ENCODE measurements at places on chromosomes 6 and 20.
A peak's percentile ranks its signal among the peaks of the same experiment; 100 is the strongest.

DNA sequence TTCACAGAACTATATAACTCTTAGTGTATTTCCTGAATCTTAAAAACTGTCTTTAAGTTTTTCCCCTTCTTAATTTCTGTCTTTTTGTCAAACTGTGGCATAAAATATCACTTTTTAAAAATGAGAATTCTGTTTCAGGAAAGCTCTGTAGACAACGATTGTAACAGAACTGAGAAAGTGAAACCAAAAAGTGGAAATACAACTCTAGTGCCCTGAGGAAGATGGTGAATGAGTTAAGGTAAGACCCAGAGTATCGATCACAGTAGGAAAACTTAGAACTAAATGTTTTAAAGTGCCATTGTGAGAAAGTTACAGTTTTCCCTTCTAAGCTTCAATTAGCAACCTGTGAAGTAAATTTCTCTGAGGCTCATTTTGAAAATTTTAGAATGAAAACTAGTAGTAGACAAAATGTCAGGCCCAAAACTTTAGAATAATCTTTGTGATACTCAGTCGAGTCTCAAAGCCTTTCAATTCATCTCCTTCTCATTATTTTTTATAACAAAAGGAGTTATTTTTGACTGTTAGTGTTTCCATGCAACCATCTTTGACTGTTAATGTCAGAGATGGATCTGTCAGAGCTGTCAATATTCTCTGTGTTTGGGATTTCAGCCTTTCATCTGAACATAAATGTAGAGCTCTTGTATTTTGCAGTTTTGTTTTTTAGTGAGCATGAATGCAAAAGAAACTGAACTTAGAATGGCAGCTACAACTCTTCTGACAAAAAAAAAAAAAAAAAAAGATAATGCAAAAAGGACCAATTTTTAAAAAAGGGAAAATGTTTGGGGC, 19.0 kb upstream of the TRDN start:
- H3K27me3 ChIP-seq = no peaks in the 10 kb centered on the region
- H3K27ac ChIP-seq = no peak overlapping the region
- H3K36me3 ChIP-seq = no peaks in the 10 kb centered on the region
- peak overlapping the region; percentile 18 for H3K4me3 ChIP-seq

DNA sequence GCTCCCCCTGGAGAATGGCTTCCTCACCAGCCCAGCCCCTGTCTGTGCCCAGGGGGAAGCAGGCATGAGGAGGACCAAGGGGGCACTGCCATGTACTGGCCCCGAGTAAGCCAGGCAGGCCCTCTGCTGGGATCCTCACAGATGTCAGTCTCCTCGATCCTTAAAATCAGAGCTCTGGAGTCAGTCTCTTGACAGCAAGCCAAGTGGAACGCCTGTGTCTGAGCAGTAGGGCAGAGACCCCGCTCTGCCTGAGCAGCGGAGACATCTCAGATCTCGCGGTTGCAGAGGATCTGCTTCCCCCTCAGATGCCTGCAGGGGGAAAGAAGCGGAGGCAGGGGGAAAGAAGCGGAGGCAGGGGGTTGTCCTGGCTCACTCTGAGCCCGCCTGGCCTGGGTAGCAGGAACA, 92.6 kb downstream of the SNX5 start:
- DNase-seq = peak; percentile 48
- no peaks in the 10 kb centered on the region for H3K27me3 ChIP-seq
- no peaks in the 10 kb centered on the region for H3K36me3 ChIP-seq
- peak overlapping the region; percentile 47 for H3K27ac ChIP-seq

GRCh38 chr6:118660218-118660569, 8.8 kb upstream of the CEP85L start:
- DNase-seq = no peak
- peak overlapping the region; percentile 41 for H3K27ac ChIP-seq
- peaks cover 8% of the 10 kb centered on the region for H3K4me1 ChIP-seq
- no peaks in the 10 kb centered on the region for H3K36me3 ChIP-seq
- H3K27me3 ChIP-seq = no peaks in the 10 kb centered on the region

DNA sequence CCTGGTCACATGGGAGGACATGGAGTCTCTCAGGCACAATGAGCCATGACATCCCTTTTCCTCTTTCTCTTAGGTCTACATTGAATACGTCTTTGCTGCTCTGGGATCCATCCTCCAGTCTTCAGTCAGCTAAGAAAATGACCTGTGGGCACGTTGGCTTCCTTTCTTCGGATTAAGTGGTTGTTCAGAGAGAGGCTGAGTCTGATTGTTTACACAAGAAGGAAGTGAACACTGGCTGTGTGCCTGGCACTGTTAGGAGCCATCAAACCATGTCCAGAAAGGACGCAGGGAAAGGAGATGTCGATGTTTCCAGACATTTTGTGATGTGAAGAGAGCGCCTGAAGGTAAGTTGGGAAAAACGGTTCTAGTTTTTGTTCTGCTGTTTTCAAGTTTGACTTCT, 309.9 kb upstream of the CDYL start:
- H3K36me3 ChIP-seq = no peaks in the 10 kb centered on the region
- H3K27ac ChIP-seq = no peak overlapping the region
- no peaks in the 10 kb centered on the region for H3K27me3 ChIP-seq

DNA sequence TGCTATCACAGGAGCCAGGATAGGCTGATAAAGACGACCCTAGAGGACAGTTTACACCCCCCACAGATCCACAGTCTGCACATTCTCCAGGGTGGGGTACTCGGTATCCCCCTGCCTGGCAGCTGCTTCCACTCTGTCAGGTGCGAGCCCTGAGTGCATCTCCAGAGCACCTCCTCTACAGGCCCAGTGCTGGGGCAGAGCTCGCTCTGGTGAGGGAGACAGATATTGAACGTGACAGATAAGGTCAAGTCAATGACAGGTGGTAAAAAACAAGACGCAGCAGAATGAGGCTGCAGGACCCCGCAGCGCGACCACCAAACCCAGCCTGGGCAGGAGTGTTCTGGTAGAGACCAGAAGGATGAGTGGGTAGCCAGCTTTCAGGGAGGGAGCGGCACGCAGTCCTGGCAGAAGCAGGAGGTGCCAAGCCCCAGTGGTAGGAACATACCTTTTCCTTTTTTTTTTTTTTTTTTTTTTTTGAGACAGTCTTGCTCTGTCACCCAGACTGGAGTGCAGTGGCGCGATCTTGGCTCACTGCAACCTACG, 12.4 kb upstream of the MYL9 start:
- no peaks in the 10 kb centered on the region for H3K4me1 ChIP-seq
- H3K27ac ChIP-seq = no peak overlapping the region

GRCh38 chr6:159214281-159214680, 45.1 kb downstream of the FNDC1 start:
- DNase-seq = no peak
- H3K27me3 ChIP-seq = no peaks in the 10 kb centered on the region
- no peaks in the 10 kb centered on the region for H3K36me3 ChIP-seq
- no peaks in the 10 kb centered on the region for H3K4me1 ChIP-seq
- no peak overlapping the region for H3K4me3 ChIP-seq
- H3K27ac ChIP-seq = no peak overlapping the region

- peak overlapping the region; percentile 85 for H3K27ac ChIP-seq
- H3K4me3 ChIP-seq = peak overlapping the region; percentile 92
- no peaks in the 10 kb centered on the region for H3K27me3 ChIP-seq
- DNase-seq = no peak
- peaks cover 27% of the 10 kb centered on the region for H3K4me1 ChIP-seq
Observed at GRCh38 chr6:158999154-158999665, 792 bp downstream of the RSPH3 start.

GRCh38 chr6:27388293-27389197, at the start of gene ZNF391:
Gene ZNF391 (plus strand): TSS chr6:27388759. CDS start chr6:27400371, 11,612 bp downstream.
- H3K4me1 ChIP-seq = peaks cover 15% of the 10 kb centered on the region
- peak within 1 kb of the TSS; percentile 72 for H3K4me3 ChIP-seq
- peak within 1 kb of the TSS; percentile 1 for H3K27ac ChIP-seq
- H3K36me3 ChIP-seq = no peaks in the 10 kb centered on the region
- DNase-seq = peak; percentile 73
- H3K27me3 ChIP-seq = no peaks in the 10 kb centered on the region

GRCh38 chr6:121652726-121653623, 217.5 kb downstream of the GJA1 start:
- peak overlapping the region; percentile 23 for H3K27ac ChIP-seq
- H3K36me3 ChIP-seq = no peaks in the 10 kb centered on the region
- H3K27me3 ChIP-seq = no peaks in the 10 kb centered on the region
- H3K4me3 ChIP-seq = no peak overlapping the region

DNA sequence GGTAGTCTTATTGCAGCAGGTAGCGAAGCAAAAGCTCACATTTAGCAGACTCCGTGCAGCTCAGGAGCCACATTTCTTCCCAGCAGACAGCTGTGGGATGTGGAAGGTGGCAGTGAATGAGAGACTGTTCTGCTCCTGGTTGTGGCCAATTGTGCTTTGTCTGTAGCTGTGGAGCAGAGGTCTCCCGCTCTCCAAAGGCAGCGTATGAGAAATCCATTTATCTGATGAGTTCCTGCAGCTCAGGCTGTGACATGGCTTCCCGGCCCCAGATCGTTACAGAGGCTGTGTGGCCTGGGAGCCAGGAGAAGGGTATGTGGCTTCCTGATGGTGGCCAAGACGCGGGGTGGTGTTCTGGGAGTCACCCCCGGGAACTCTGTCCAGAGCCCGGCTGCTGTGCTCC, 64.5 kb upstream of the KIF16B start:
- no peak overlapping the region for H3K4me3 ChIP-seq
- DNase-seq = no peak
- H3K27ac ChIP-seq = no peak overlapping the region

DNA sequence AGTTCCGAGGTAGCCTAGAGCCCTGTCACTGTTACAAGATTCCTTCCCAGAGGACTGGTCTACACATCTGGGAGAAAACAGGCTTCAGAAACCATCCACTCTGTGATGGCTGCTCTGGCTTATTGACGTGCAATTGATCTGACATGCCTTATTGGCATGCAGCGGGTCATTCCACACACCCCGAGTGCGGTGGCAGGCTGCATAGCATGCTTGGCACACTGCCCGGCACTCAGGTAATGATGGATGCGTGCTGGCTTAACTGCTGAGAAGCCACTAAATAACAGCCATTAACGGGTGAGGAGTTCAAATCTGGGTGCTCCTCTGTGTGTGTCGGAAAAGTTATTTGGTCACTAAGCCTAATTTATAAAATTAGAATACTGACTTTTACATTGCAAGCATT, 67.9 kb upstream of the CDH4 start:
- no peak for DNase-seq
- H3K4me3 ChIP-seq = no peak overlapping the region
- H3K27ac ChIP-seq = no peak overlapping the region
- no peaks in the 10 kb centered on the region for H3K4me1 ChIP-seq
- H3K36me3 ChIP-seq = no peaks in the 10 kb centered on the region
- H3K27me3 ChIP-seq = peaks cover 34% of the 10 kb centered on the region

DNA sequence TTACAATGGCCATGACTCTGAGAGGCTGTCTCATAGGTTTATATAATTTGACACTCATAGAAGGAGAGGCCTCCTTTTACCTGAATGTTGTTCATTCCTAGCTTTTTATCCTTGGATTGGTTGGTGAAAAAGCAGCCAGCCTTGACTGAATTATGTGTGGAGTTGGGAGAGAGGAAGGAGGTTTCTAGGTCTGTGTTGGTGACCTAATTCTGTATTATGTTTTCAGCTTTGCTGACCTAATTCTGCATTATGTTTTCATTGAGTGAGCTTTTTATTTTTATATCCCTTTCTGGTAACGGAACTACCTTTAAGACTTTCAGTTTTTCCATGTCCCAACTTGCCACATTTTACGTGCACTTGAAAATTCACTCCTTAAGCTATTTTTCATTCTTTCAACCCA, 59.1 kb upstream of the RNF144B start:
- peak overlapping the region; percentile 56 for H3K27ac ChIP-seq
- no peaks in the 10 kb centered on the region for H3K27me3 ChIP-seq
- H3K36me3 ChIP-seq = no peaks in the 10 kb centered on the region
- no peak for DNase-seq
- H3K4me1 ChIP-seq = peaks cover 30% of the 10 kb centered on the region

DNA sequence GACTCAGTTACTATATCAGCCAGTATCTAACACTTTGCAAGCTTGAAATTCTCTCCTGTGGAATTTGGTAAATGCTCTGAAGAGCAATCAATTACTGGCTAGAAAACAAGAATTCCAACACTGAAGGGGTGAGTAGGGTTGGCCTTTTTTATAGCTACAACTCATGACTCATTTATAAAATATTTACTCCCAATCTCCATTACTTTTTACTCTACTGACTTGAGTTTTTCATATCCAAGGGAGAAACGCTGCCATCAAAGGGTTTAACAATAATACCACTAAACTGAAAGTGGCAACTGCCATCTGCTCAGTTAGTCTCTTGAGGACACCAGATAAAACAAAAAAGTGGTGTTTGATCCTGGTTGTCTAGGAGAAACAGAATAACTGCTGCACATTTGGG, 203.1 kb downstream of the UBE3D start:
- no peak overlapping the region for H3K4me3 ChIP-seq
- no peaks in the 10 kb centered on the region for H3K27me3 ChIP-seq
- no peaks in the 10 kb centered on the region for H3K4me1 ChIP-seq
- H3K27ac ChIP-seq = no peak overlapping the region

GRCh38 chr6:74611220-74611619, 594.6 kb downstream of the COL12A1 start:
- no peaks in the 10 kb centered on the region for H3K27me3 ChIP-seq
- no peak for DNase-seq
- no peaks in the 10 kb centered on the region for H3K36me3 ChIP-seq
- H3K27ac ChIP-seq = no peak overlapping the region
- no peaks in the 10 kb centered on the region for H3K4me1 ChIP-seq
- no peak overlapping the region for H3K4me3 ChIP-seq

DNA sequence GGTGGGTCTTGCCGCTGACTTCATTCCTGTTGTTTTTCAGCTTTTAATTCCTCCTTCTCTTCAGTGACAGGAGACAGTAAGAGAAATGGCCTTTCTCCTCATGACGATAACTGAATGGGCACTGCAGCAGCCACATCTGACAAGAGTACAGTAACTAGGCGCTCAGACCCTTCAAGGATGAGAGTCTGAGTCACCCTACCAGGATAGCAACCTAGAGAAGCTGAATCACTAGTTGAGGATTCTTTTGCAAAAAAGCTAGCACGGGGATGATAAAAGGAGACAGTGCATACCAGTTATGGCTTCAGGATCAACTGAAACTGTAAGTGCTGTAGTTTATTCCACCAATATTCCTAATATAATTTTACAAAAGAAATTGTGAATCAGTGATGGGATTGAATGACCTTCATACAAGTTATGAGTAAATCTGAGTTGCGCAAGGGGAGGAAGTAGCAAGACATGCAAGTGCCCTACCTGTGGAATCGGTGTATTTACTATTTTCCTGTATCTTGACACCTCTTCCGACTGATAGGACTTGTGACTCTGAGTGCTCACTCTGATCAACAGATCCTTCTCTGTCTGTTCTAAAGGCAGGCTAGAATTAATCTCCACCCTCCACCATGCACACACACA, 161.8 kb upstream of the GRIK2 start:
- H3K27me3 ChIP-seq = no peaks in the 10 kb centered on the region
- H3K27ac ChIP-seq = no peak overlapping the region
- H3K36me3 ChIP-seq = no peaks in the 10 kb centered on the region
- no peak overlapping the region for H3K4me3 ChIP-seq
- DNase-seq = no peak

GRCh38 chr6:109073344-109074132, 21.1 kb downstream of the SESN1 start:
- DNase-seq = no peak
- H3K4me1 ChIP-seq = peaks cover 27% of the 10 kb centered on the region
- no peaks in the 10 kb centered on the region for H3K27me3 ChIP-seq
- H3K27ac ChIP-seq = no peak overlapping the region
- no peak overlapping the region for H3K4me3 ChIP-seq

DNA sequence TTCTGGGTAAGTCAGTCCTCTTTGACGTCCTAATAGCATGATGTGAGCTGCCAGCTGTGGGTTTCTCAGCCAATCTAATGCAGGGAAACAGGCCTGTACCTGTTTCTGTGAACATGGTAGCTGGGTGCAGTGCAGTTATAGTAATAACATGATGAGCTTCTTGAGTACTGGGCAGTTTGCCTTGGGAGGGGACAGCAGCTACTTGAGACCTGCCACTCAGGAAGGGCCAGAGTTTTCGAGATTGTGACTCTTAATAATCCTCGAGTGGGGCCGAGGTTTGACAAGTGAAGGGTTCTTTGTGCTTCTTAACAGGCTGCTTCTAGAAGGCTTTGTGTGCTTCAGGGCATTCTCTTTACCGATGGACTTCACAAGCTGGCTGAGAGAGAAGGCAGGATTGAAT, 180.1 kb downstream of the JARID2 start:
- no peak overlapping the region for H3K27ac ChIP-seq
- H3K4me1 ChIP-seq = peaks cover 46% of the 10 kb centered on the region
